ENCODE measurements at places on chromosomes 6 and 20.

GRCh38 chr6:88361754-88362153, 195.6 kb upstream of the CNR1 start:
- no peak for DNase-seq

- DNase-seq: no peak
Measured at GRCh38 chr6:117465691-117466090, 16.8 kb upstream of the DCBLD1 start.

DNA sequence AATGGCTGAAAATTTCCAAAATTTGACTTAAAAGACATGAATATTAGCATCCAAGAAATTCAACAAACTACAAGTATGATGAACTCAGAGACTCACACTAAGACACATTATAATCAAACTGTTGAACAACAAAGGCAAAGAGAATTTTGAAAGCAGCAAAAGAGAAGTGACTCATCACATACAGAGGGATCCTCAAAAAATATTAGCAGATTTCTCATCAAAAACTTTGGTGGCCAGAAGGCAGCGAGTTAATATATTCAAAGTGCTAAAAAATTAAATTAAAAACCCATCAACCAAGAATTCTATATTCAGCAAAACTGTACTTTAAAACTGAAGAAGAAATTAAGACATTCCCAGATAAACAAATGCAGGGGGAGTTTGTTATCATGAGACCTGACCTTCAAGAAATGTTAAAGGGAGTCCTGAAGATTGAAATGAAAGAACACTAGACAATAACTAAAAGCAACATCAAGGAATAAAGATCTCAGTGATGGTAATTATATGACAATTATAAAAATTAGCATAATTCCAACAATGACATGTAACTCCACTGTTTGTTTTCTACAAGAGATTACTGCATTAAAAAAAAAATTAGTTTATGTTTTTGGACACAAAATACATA, 150.0 kb downstream of the RNASET2 start:
- no peak for DNase-seq

- no peak for DNase-seq
Measured at GRCh38 chr20:46296526-46297250, 11.6 kb downstream of the CDH22 start.

DNA sequence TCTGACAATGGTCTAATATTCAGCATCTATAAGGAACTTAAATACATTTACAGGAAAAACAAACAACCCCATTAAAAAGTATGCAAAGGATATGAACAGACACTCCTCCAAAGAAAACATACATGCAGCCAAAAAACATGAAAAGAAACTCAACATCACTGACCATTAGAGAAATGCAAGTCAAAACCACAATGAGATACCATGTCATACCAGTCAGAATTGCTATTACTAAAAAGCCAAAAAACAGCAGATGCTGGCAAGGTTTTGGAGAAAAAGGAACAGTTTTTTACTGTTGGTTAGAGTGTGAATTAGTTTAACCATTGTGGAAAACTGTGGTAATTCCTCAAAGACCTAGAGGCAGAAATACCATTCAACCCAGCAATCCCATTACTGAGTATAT, 339.0 kb upstream of the ADGRB3 start:
- no peak for DNase-seq

DNA sequence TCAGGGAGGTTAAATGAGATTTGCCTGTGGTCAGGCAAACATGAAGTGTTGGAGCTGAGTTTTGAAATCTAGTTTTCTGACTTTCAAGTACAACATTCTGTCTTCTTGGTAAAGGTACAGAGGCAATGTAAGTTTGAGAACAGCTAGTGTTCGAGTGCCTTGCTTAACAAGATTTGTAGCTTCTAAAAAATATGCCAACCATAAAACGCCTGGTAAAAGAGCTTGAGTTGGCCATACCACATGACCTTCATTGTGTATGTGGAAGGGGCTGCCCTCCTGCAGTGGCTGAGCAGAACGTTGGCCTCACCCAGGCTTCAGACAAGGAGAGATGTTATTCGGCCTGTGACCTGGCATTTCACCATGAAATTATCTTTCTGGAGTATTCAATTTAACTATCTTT, 86.5 kb downstream of the MAP7 start:
- DNase-seq: no peak

DNA sequence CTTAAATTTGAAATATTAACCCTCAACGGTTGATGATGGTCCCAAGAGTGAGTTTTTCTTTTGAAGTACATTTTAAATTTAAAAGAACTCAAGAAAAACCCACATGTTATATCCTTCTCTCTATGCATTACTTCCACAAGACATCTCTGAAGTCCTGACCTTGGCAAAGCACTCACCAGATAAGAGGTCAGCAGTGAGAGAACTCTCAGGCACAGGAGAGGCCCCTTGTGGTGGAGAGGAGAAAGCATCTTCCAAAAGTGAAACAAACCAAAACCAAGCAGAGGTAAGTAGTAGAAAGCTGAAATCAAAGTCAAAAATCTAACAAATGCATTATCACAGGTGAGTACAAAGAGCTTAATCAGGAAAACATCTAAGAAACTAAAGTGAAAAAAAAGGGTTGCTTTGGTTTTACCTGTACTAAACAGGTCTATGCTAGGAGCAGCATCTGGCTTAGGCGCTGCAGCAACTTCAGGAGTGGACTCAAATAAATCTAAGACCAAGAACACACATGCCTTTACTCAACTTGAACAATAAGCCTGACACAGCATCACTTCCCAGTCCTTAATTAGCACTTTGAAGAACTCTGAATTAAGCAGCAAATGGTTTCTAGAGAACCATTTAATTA, 80.5 kb downstream of the PRSS35 start:
- DNase-seq: peak; percentile 17

DNA sequence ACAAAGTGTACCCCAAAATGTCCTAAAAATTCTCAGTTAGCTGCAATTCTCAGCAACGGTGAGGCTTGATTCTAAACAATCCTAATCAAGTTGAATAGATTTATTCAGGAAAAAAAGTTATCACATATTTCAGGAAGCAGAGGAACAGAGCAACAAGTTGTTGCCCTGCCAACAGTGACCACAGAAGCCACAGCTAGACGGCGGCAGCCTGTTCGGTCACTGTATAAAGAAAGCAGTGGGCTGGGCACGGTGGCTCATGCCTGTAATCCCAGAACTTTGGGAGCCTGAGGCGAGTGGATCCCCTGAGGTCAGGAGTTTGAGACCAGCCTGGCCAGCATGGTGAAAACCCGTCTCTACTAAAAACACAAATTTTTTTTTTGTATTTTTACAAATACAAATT, 171.2 kb upstream of the BMP5 start:
- no peak for DNase-seq

- peak; percentile 58 for DNase-seq
Measured at GRCh38 chr20:43590036-43590391, 723 bp upstream of the IFT52 start.

DNA sequence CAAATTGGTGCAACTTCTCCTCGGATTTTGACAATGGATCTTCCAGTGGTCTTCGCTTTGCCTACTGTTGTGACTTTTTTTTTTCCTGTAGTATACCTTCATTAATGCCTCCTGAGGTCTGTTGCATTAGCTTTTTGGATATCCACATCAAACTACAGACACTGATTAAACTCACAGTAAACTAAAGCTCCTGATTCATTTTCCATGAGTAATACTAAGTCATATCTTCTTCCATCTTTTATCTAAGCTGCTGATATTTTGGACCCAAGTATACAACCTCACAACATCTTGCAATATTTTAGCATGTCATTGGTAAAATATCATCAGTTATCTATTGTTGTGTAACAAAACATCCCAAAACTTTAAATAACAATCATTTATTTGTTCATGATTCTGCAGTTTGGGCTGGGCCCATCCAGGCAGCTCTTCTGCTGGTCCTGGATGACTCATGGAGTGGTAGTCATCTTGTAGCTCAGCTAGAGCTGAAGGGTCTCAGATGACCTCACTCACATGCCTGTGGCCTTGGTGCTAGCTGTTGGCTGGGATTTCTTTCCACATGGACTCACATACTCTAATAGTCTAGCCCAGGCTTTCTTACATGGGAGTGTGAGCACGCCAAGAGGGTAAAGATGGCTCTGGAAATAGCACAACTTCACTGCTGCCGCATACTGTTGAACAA, 78.3 kb upstream of the SRSF6 start:
- no peak for DNase-seq

DNA sequence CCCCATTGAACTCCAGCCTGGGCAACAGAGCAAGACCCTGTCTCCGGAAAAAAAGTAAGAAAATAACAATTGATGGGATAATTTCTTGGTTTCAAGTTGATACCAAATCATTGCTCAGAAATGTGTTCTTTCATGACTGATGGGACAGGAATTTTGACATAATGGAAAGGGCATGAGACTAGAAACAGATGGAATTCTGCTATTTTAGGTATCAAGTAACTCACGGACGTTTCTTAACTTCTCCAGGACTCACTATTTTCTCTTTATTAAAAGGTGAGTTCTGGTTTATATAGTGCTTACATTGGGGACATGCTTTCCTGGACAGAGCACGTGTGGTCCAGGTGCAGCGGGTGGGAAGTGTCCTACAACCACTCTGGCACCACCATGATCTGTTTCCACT, 6.0 kb upstream of the DSP start:
- DNase-seq: no peak

- DNase-seq: peak; percentile 48
Measured at GRCh38 chr6:33710296-33711121, 991 bp downstream of the UQCC2 start.

- no peak for DNase-seq
Measured at GRCh38 chr6:139979021-139979725, 604.7 kb upstream of the CITED2 start.

GRCh38 chr20:10501402-10501801, 66.3 kb downstream of the SLX4IP start:
- DNase-seq: no peak

- DNase-seq: peak; percentile 8
Measured at GRCh38 chr6:150336299-150336698, 32.5 kb upstream of the IYD start.

- no peak for DNase-seq
Measured at GRCh38 chr6:33171016-33171879, 21.0 kb downstream of the COL11A2 start.

GRCh38 chr6:84618836-84619235, 145.6 kb downstream of the TBX18 start:
- no peak for DNase-seq

GRCh38 chr6:33925936-33926335, 122.1 kb upstream of the MLN start:
- peak; percentile 4 for DNase-seq

DNA sequence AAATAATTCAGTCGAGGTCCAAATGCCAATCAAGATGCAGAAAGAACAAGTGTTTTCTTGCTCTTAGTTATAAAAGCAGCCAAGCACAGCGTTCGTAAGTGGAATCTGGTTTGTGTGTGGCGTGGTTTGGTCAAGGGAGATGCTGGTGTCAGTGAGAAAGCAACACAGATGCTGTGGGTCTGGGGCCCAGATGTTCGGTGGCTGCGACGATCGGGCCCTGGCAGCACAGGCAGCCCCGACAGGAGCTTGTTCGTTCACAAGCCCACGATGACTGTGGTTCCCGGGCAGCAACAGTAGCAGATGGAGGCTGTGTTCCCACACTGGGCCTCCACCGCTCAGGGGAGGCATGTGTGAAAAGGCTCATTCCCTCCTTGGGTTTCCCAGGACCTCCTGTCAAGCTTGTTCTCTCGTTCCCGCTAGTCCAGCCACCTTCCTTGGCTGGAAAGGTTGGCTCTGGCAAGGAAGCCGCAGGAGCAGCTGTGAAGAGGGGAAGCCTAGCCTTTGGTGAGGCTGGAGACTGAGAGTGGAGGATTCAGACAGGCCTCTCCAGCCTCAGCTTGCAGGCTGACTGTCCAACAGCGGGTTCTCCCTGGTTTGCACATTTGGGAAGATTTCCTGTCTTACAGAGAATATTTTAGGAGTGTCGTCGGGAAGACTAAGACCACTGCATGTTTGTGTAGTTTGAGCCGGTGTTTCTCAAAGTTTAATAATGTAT, 304.7 kb downstream of the QKI start:
- no peak for DNase-seq

DNA sequence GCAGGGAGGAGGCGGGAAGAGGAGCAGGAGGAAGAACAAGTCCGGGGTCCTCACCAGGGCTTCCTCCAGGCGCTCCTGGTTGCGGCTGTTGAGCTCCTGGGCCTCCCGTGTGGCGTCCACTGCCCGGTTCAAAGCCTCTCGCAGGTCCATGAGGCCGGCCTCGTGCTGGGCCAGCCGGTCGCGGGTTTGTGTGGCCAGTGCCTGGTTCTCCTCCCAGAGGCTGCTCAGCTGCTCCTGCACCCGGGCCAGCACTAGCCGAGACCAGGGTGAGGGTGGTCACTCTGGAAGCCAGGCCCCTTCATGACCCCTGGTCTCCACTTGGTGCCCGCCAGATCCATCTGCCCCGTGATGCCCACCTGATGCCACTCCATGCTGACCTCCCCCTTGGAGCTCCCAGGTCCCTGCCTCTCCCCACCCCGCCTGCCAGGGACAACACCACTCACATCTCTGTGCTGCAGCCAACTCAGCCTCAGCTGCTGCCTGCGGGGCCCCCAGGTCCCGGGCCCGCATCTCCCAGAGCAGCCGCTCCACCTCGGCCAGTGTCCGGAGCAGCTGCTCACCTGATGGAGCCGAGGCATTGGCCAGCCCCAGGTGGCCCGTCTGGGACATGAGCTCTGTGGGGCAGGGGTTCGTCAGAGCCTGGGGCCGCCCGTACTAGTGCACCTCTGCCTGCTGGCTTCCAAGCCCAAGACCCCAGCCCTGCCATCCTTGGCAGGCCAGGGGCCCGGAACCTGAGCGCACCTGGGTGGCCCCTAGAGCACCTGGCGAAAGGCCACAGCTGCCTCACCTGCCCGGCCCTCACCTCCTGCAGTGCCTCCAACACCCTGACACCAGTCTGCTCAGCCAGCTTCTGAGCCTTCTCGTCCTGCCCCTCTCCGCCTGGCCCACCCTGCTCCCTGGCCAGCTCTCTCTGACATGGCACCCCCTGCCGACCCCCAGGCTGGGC, 15.9 kb downstream of the ADRM1 start:
- DNase-seq: no peak

- DNase-seq: no peak
Measured at GRCh38 chr6:97129106-97129505, 153.9 kb downstream of the MMS22L start.

- DNase-seq: no peak
Measured at GRCh38 chr6:157143171-157143889, 180.0 kb downstream of the TMEM242 start.

- no peak for DNase-seq
Measured at GRCh38 chr6:53041356-53041755, 23.8 kb upstream of the FBXO9 start.

GRCh38 chr6:144873623-144874378, 588.7 kb downstream of the UTRN start:
- no peak for DNase-seq

GRCh38 chr6:144286503-144287393, 1.6 kb downstream of the UTRN start:
- DNase-seq: peak; percentile 21

DNA sequence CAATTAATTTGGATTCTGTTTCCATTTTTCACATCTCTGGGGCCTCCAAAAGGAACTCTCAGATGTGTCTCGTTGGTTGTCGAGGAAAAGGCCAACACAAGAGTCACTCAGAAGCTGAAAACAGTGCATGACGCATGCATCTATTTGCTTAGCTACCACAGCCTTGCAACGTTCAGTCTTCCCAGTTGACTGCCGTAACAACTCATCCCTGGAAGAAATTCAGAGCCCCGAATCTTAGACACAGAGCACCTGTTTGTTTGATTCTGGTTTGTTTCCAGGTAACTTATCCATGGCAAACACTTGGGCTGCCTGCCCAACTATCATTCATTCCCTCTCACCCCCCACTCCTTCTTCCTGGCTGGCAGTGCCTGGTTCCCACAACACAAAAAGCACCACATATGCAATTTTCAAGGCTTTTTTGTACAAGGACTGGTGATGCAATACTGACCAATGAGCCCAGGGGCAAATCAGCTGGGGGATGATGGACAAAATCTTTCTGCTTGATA, 60.5 kb downstream of the ZMYND8 start:
- no peak for DNase-seq

- no peak for DNase-seq
Measured at GRCh38 chr6:118787724-118788423, 106.1 kb upstream of the ASF1A start.

Measured in NCI-H748 treated with DMSO at 0.1 percent for 48 hours (cell line).